ENCODE measurements at places on chromosomes 2 and 18. TPM values are rescaled to one million over a fixed set of nuclear protein-coding genes. Genes with fewer than 3 reads are reported as not detected.

The FSIP2 gene
- 17.2 TPM for total RNA-seq

The ARHGAP25 gene
- 3.7 TPM for total RNA-seq

The VIT gene
- total RNA-seq = 1.3 TPM

The GPAT2 gene
- total RNA-seq = 5.3 TPM

The TDRD15 gene
- total RNA-seq = not detected

DNA sequence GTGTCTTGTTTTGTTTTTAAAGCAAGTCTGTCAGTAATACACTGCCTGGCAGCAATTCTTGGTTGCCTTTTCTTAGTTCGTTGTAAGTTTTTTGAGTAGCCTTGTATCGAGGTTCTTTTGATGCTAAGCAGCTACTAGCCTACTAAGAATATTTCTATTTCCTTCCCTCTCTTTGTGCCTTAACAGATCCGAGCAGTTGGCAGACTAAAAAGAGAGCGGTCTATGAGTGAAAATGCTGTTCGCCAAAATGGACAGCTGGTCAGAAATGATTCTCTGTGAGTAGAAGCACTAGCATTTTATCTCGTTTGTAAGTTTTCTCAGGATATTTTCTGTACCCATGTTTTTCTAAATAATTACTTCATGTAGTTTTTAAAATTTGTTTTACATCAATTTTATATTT lies 15.1 kb downstream of the MFF start:
- no peak for DNase-seq

- no peak for DNase-seq
These were observed 349.0 kb downstream of the CYRIA start for GRCh38 chr2:16316456-16317210.

DNA sequence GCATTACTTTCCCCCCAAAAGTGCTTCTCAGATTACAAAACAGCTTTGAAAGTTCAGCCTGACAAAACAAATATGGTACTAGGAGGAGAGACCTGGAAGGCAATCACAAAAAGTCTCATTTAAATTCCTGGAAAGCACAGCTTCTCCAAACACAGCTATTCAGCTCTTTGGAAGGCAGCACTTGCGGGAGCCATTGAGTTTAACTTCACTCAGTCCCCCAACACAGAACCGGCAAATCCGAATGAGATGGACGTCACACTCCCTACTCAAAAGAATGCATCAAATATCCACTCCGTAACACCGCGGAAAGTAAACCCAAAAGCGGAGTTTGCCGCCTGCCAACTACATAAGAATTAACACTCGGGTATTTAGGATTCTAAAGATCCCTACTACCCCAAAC lies 638 bp downstream of the ST6GAL2 start:
- no peak for DNase-seq

DNA sequence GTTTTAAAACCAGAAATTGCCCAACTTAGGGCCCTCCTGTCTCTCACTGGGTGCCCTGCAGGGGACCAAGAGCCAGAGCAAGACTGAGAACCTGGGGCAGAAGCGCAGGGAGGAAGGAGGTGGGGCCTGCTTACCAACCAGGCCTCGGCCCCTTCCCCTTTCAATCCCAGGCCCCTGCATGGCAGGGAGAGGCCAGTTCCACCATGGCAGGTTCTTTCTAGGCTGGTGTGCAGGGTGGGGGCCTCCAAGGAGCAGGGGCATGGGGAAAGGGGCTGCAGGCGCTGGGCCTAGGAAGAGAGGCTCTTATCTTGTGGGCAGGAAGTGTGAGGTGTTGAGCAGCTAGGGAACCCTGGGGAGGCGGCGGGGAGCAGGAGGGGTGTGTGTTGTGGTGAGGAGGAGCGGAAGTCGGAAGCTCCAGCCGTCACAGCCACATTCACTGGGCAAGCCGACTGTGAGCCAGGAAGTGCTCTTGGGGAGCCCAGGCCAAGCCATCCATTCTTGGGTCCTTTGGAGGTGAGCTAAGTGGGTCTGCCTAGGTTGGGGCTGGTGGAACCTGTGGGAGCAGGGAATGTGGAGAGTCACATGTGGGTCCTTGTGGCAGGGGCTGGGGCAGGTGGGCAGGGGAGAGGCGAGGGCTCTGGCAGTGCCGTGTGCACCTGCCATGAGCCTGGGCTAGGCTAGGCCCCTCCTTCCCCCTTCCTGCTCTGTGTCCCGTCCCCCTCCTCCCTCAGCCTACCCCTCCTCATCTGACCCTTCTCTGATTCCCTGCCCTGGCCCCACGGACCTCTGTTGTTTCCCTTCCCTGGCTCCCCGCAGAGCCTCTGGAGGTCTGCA lies at the start of gene PSD4:
PSD4 (plus strand) TSS at position 430 of the 834 bp plus-strand sequence. CDS start 8,486 bp downstream, outside the sequence.
- peak; percentile 73 for DNase-seq

DNA sequence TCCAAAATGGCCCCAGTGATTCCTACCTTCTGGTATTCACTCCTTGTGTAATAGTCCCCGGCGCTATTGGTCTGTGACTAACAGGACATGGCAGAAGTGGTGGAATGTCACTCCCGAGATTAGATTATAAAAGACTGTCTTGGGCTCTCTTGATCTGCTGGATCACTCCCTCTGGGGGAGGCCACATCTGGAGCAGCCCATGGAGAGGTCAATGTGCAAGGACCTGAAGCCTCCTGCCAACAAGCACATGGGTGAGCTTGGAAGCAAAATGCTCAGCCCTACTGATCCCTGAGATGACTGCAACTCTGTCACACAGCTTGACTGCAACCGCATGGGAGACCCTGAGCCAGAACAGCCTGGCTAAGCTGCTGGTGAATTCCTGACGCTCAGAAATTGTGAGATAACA lies 94.3 kb upstream of the GLI2 start:
- no peak for DNase-seq

DNA sequence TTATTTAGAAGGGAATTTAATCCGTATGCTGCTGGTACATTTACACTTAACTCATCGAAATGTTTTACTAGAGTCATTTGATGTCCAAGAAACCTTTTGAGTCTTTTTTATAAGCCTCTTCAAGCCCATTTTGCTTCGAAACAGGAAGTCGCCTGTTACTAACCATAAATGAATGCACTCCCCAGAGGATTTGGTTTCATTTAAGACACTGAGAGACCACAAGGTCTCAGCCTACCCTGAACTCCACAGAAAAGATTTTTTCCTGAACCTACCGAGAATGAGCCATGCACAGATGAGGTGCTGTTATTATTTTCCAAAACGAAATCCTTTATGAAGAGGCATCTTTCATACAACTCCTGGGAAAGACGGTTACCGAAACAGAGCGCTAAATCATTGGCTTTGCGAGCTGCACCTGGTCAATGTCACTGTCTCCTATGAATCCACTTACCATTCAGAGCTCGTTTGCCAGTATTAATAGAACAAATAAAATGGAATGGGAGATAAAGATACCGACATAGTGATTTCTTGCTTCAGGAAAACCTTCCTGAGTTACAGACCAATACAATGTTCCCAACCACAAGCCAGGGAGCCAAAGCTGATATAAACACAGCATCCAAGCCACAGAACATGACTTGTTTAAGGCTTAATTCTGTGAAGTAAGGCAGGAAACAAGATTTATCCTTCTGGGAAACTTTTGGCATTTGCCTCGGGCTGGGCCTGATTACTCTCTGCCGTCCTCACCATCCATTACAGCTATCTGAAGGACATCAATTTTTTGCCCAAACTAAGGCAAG lies 382.1 kb downstream of the OSR1 start:
- peak; percentile 5 for DNase-seq

- DNase-seq = no peak
These were observed 16.4 kb upstream of the MARCHF7 start for GRCh38 chr2:159695795-159696448.

DNA sequence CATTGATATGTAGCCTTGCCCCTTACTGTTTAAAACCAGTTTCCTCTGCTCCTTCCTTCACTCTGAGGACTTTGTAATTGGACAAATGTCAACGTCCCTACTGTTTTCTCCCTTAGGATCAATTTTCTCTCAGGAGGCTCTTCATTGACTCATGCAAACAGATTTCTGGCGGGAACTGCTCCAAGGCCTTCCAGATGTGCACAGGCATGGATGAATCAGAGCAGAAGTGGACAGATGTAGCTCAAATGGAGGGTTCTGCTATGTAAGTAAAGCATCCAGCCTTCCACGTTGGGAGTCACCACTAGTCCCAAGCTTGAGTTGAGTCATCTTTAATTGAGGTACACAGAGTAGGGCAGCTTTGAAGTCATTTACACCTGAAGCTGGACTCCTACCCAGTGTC lies 34.1 kb upstream of the ZDBF2 start:
- DNase-seq = no peak

DNA sequence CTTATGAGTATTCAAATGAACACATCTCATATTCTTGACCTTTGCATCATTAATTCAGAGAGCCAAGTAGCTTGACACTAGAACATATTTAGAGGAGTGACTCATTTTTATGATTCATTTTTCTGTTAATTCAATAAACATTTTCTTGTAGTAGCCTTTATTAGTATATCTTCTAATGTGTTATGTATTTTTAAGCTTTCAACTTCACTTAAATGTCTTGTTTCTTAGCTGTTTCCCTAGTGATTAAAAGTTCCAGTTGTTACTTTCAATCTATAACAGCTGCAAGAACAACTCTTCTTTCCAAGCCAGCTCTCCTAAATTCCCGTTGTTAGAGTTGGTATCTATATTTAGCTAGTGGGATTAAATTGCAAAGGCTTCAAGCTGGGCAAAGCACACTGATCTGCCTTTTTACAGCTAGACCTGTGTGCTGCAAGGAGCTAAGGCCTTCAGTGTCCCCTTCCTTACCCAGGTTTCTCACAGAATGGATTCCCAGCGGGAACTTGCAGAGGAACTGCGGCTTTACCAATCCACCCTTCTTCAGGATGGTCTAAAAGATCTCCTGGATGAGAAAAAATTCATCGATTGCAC lies at the start of gene KLHL41:
KLHL41 (plus strand) TSS at position 405 of the 588 bp plus-strand sequence; CDS start at position 482, 77 bp downstream.
- DNase-seq = no peak

DNA sequence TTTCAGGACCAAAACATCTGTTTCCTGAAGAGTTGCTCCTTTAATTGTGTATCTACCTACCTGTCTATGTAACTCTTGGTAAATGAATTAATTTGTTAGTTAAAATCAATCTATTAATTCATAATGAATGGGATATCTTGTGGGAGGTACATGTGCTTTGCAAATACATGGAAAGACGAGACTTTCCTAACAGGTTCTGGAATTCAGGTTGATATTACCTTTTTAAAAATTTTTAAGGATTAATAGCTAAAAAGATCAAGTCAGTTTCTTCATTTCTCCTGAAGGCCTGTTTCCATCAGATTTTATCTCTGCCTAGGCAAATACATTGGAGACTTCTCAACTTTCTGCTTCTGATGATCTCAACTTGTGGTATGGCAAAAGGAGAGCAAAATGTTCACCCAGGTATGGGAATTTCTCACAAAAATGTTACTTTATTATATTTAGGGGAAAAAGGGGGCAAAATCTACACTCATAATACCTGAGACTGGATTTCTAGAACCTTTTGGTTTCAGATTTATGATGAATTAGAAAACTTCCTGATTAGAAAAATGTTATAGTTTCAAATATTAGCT lies 7.4 kb downstream of the TFPI start:
- no peak for DNase-seq

- DNase-seq = no peak
These were observed 22.6 kb downstream of the MRPL44 start for GRCh38 chr2:223979730-223980396.

DNA sequence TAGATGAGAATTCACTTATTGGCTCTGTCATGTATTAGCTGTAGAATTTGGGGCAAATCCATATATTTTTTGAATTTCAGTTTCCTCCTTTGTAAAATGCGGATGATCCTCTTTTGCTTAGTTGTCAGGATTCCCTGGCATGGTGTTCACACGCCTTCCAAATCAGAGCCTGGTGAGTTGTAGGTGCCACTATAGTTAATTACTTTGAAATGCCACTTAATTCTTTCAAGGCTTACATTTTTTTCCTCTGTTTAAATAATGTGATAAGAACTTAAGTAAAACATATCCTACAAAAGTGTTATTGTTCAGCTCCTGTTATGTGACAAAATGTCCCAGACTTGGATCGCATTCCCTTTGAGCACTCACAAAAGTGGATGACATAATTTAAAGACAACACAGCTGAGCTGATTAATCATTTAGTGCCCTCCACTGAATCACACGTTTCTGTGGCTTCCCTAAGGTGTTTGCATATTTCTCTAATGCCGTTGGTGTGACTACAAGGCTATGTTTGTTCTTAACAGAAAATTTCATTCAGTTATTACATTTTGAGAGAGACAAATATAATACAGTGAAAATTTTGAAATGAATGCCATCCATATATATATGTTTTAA lies 471.2 kb upstream of the CHST9 start:
- DNase-seq = no peak

- DNase-seq = no peak
These were observed 177.7 kb downstream of the MYCN start for GRCh38 chr2:16117791-16118610.

DNA sequence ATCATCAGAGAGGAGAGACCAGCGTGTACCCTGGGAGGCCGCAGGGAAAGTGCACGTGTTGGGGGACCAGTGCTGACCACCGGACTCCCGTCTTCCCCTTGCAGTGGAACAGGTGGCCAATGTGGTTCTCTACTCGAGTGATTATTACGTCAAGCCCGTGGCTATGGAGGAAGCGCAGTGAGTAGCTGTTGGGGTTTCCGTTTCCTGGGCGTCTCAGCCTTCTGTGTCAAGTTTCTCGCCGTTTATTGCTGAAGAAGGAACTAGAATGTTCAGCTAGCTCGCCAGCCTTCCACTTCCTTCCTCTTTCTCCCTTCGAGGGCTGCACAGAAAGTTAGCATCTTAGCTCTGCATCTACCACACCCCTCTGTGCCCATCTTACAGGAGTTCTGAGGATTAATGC lies 22.8 kb upstream of the DGKD start:
- DNase-seq = peak; percentile 77

GRCh38 chr18:78679031-78679430 lies 300.6 kb upstream of the SALL3 start:
- DNase-seq = no peak

GRCh38 chr2:176747928-176748327 lies 464.7 kb upstream of the HNRNPA3 start:
- DNase-seq = no peak

DNA sequence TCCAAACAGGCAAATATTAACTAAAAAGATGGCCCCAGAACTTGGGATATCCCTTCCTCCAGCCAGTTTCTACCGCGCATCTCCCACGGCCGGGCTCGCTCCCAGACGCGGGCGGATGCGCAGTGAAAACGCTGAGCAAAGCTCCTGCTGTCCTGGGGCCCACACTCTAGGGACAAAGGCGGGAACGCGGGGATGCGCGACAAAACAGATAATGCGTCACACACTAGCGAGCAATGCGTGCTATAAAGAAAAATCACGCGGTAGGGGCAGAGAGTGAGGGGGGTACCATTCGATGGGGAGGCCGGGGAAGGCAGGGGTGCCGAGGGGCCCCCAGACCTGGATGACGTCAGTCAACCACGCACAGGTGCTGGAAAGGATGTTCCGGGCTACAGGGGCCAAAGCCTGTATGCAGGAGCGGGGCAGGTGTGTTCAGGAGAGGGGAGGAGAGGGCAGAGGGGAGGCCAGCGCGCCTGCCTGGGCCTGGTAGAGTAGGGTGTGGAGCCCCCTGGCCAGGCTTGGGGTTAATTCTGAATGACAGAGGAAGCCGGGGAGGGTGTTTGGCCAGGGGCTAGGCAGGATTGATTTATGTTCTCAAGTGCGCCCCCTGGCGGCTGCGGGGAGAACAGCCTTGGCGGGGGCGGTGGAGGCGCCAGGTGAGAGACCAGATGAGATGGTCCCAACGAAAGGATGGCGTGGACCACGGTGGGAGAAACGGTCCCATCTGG lies 14.9 kb upstream of the ITM2C start:
- no peak for DNase-seq

GRCh38 chr2:2613279-2614199 lies 282.5 kb upstream of the MYT1L start:
- DNase-seq = peak; percentile 86

GRCh38 chr2:223523551-223524001 lies 78.6 kb downstream of the SCG2 start:
- DNase-seq = no peak

GRCh38 chr18:1653873-1654272 lies 749.2 kb downstream of the ADCYAP1 start:
- no peak for DNase-seq

All from left colon (tissue), 2 donors.